GM18507 (cell line): ENCODE measurements at places on chromosomes 4 and X.

DNA sequence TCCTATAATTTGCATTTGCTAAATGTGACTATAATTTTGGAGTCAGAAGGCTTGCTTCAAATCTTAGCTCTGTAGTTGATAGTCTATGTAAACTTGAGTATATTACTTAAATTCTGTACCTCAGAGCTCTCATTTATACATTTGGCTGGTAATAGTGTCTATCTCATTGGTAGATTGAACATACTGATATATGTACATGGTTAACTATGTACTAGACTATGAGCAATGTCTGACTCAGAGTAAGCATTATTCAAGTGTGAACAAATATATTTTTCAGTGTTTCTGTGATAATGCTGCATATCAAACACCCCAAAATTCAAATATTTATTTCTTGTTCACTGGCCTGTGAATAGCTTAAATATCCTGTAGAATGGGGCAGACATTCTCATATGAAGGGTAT is 1568.9 kb upstream of the PABPC4L start:
- no peak for DNase-seq

DNA sequence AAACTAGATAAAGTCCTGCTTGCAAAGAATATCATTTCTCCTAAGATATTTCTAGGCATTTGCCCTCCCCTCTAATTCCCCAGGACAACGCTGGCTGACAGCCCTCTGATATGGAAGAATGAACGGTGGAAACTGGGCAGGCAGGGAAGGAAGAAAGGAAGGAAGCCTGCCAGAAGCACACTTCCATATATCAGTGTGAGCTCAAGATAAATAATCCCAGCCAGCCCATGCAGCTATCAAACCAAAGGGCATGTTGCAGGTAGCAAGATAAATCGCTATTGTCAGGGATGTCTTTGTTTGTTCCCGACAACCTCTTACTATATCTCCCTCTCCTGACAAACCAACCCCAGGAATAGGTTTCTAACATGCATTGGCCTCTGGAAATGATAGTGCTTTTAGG is 412.8 kb downstream of the HNRNPD start:
- DNase-seq = no peak

GRCh38 chrX:13752646-13753045 is 18.1 kb downstream of the OFD1 start:
- no peak for DNase-seq

GRCh38 chrX:134821370-134821769 is 163.1 kb upstream of the PLAC1 start:
- DNase-seq = no peak

GRCh38 chr4:172666711-172667368 is 501.8 kb upstream of the GALNT7 start:
- no peak for DNase-seq

GRCh38 chrX:82757614-82758013 is 750.5 kb upstream of the POU3F4 start:
- no peak for DNase-seq

- no peak for DNase-seq
These were observed 650.2 kb upstream of the DIPK2B start for GRCh38 chrX:45850775-45851433.

DNA sequence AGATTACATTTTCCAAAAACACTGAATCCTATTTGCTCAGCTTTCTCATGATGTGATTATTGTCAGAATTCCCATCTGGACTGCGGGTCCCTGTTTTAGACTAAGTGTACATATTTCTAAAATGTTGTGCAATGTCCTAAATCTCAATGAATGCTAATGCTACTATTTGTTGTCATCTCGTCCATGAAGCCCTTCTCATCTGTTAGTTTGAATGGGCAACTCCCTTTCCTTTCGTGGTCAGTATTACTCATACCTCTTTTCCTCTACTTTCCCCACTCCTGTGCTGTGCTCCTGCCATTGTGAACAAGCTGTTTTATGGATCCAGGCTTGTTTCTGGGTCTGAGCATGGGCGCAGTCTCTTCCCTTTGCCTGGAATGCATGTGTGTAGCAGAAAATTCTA is 91.0 kb downstream of the MID1 start:
- no peak for DNase-seq

DNA sequence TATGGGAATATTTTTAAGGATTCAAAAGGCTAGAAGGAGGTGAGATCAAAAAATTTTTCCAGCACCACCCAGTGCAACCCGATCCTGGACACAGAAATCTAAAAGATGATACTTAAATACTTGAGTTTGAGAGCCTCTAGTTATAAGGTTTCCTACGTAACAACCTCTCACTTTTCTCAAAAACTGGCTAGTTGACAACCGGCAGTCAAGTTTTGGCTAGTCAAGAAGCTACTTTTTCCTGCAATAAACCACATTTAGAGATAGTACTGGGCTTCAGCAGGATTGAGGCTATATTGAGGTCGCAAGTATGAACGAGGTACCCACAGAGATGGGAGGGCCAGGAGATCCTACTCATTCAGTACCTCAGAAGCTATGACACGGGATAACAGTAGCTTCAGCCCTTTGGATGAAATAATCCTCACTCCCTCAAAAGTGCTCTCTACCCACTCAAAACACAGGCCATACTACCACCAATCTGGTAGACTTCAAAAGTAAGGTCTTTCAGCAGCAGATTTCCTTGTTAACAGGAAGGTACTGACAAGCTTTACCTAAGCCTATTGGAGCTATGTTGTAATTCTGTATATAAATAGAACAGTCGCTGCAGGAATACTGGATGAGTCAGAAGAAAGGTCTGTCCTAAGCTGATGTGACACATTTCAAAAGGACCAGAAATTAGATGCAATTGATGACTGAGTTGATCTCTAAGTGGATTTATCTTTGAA is 1.5 kb upstream of the TSPAN5 start:
- DNase-seq = no peak

DNA sequence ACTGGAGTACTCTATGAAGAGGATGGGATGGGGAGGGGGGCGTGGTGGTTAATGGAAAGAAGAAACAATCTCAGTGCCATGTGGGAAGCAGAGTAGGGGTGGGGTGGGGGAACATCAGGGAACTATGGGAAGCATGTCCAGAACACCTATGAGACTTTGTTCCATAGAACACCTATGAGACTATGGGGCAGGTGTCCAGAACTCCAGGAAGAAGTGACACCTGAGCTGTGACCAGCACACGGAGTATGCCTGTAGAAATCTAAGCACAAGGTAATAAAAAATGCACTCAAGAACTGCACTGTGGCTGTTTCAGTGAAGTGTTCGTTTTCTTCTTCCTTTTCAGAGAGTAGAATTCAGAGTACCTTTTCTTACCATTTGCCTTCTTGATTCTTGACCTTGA is 704.8 kb upstream of the TENM3 start:
- DNase-seq = no peak

DNA sequence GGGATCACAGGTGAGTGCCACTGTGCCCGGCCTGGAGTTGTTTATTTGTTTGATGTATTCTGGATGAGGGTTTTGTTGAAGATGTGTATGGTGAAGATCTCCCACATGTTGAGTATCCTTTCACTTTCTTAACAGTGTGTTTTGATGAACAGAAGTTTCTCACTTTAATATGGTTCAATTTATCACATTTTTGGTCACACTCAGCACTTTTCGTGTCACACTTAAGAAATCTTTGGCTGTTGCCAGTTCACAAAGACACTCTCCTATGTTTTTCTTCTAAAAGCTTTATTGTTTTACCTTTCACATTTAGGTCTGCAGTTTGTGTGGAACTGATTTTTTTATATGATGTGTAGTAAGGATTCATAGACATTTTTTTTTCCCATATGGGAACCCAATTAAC is 16.6 kb upstream of the ZNF185 start:
- no peak for DNase-seq

- no peak for DNase-seq
These were observed 126.3 kb downstream of the AASDH start for GRCh38 chr4:56261027-56261426.

GRCh38 chr4:153023692-153024394 is 87.7 kb downstream of the FHDC1 start:
- no peak for DNase-seq

DNA sequence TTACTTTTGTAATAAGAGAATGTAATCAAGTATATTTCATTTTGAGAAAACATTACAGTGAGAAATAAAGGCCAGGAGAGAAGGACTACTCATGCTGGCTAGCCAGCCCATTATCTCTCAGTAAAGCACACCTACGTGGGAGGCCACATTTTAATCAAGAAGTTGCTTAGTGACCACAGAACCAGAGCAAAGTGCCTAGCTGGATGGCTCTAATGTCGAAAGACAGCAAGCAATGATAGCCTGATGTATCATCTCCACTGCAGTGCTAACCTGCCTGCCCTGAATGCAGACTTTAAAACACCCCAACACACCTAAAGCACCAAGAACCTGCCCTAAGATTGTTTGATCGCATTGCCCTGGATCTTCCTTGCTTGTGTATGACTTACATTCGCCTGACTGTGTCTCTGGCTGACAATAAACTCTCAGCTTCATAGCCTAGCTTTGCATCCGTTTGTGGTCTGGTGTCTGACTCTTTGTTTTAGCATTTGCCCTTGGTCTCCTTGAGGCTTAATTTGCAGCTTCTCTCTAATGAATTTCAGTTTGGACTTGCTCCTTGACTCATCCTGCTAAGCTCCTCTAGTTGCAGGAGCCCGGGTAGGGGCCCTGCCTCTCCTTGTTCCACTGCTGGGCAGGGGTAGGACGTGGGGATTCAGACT is 31.4 kb upstream of the SOWAHD start:
- no peak for DNase-seq

- DNase-seq = no peak
These were observed 121.9 kb downstream of the DKK2 start for GRCh38 chr4:106914223-106914622.

DNA sequence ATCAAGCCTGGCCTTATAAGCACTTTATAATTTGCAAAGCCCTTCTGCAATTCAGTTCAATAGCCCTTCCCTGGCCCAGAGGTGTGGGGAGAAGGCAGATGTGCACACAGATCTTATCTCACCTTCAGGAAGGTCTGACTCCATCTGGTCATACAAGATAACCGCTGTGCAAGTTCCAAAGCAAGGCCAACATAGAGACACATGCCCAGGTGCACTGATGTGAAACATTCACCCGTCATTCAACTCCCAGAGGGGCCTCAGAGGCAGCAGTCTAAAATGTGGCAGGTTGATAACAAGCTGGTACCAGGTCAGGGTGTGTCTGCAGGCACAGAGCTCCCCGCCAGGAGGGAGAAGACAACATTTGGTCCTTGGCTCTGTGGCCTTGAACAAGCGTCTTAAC is 10.9 kb upstream of the WFS1 start:
- DNase-seq = no peak

DNA sequence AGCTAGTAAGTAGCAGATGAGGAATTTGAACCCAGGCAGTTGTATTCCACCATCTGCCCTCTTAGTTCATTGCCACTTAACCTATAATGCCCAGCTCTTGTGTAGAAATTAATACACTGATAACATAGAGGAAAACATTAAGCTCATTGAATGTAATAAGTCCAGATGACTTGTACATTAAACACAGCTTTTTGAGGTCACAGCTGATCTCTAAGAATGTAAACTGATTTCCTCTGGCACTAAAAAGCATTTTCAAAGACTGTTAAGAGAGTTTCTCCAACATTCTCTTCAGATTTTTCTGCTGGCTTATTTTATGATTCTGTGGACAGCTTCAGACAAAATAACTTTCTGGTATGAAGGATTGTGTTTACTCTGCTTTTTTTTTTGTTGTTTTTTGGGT is 42.7 kb downstream of the HPRT1 start:
- DNase-seq = no peak

DNA sequence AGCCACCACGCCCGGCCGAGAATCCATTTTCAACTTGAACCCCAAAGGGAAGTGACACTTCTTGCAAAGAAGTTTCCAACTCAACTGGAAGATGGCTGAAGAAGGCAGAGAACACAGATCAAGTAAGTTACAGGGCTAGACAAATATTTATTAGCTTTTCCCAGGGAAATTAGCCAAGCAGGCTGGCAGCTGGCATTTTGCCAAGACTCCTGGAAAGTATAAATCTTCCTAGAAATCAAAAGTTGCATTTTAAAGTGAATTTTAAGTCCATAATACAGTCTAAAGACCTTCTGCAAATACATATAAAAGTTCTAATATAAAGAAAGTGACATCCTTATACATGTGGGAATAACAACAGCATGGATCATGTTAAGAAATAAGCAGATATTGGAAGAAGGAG is 3.4 kb upstream of the MRPL1 start:
- no peak for DNase-seq

DNA sequence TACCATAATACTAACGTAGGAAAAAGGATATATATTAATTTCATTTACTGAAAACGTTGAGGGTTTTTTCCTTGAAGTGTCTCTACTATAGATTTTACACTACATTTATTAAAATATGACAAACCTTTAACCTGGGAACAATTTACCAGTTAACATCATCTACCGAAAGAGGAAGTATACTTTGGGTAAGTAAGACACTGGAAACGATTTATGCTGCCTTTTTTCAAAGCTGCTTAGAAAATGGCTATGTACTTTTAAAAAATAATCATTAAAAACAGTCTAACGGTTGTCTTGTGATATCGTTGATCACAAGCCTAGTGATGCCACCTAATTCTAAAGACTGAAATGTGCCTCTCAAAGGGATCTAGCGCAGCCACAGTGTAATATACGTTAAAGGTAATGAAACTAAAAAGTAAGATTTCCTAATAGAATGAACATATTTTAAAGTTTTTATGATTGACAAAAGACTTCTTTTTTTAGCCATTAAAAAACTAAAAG is 50.4 kb downstream of the STX18 start:
- no peak for DNase-seq

DNA sequence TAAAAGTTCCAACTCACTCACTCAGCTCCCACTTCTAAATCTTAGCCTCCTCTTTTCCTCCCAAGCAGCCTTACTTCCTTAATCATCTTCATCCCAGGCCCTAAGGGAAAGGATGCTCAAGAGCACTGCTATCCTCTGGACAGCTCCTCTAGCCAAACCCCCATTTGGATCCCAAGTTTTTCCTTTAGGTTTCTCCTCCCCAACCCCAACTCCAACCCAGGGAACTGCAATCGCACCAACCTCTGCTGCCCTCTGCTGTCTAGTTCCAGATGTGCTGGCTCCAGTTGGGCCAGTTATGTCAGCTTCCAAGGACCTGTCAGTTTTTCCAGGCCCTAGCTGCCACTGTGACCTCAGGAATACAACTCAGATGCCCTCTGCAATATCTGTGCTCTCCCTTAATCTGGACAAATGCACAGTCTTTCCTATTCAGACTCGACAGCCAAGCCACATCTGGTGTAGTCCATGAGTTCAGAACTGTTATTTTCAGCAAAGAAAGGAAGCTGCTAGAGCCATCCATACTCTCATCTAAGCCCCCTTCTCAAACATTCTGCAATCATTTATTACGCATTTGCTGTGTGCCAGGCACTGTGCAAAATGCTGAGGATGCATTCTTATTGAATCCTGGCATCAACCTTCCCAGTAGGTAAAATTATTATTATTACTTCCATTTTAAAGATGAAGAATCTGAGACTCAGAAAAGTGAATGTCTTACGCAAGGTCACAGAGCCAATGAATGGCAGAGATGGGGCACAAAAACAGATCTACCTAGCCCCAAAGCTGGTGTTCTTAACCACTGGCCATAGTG is 12.3 kb upstream of the XPNPEP2 start:
- DNase-seq = no peak

- no peak for DNase-seq
These were observed 9.7 kb downstream of the PPEF2 start for GRCh38 chr4:75892508-75892907.

- DNase-seq = no peak
These were observed 324.7 kb downstream of the LDB2 start for GRCh38 chr4:16573739-16574138.
